ENCODE measurements at places on chromosomes 7 and 10. TPM values are rescaled to one million over a fixed set of nuclear protein-coding genes. Genes with fewer than 3 reads are reported as not detected.

DNA sequence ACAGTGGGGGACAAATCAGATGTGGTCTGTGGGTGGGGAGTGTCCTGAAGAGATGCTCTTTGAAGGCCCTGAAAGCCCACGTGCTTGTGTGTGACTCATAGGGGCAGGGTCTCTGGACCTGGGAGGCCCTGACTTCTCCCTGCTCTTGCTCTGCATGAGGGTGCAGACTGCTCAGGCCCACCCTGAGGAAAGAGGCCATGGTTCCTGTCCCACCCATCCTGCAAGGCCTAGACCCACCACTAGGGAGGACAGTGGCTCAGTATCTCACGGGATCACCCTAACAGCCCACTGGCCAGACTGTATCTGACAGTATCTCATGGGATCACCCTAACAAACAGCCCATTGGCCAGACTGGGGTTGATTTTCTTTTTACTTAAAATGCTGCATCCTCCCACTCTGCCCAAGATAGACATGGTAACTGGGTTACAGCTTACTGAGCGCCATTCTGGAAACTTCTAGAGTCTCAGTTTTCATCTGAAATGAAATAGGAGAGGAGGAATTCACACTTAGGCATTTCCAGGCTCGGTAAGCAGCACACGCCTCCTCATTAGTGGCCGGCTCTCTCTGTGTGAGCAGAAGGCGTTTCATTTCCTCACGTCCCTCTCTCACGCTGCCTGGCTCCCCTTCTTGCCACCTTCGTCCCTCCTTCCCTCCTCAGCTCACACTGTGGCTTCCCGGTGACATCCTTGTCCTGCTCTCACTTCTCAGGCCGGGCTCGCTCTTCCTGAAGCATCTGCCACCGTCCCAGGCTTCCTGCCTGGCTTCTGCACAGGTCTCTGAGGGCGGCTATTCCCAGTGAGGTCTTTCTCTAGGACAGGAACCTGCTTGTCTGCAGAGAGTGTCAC is 242.6 kb downstream of the GLRX3 start:
- no peak for DNase-seq

- no peak for DNase-seq
Measured at GRCh38 chr7:138349841-138350700, 110.0 kb upstream of the TRIM24 start.

Gene PRDX3
- 95.0 TPM for total RNA-seq

Gene ZNF804B
- total RNA-seq, result not detected

- DNase-seq, result no peak
Measured at GRCh38 chr7:22397981-22398380, 41.0 kb upstream of the RAPGEF5 start.

- DNase-seq, result no peak
Measured at GRCh38 chr7:77687100-77687746, 9.0 kb upstream of the RSBN1L start.

Gene ASZ1
- total RNA-seq, result not detected

Gene LLCFC1
- not detected for total RNA-seq

DNA sequence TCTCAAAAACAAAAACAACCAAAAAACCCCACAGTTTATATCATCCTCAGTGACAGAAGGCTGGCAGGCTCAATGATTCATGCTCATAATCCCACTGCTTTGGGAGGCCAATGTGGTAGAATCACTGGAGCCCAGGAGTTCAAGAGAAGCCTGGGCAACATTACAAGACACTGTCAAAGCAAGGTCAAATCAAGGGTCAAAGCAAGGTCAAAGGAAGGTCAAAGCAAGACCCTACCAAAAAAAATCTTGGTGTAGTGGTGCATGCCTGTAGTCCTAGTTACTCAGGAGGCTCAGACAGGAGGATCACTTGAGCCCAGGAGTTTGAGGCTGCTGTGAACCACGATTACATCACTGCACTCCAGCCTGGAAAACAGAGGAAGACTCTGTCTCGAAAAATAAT is 14.2 kb upstream of the NPC1L1 start:
- no peak for DNase-seq

DNA sequence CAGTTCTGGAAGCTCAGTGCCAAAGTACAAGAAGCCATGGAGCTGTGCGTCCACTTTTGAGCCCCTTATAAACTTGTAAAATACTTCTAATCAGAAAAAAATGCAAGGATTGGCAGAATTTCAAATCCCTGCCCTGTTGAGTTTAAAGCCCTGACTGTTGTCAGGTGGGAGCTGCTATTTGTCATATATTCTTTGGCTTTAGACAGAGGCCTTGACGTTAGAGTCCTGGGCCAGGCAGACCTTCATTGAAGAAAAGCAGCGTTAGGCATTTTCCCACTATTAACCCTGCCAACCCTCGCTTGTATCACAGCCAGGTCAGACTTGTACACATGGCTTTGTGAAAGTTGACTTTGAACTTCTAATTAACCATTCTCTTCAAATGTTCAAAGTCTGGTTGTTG is 155.4 kb downstream of the TWIST1 start:
- DNase-seq, result no peak

GRCh38 chr7:134729895-134730294 is 49.5 kb upstream of the CALD1 start:
- DNase-seq, result no peak

GRCh38 chr7:69714886-69715576 is 116.8 kb downstream of the AUTS2 start:
- DNase-seq, result no peak

Gene GOLGA7B
- total RNA-seq, result 0.29 TPM

GRCh38 chr7:18399436-18400235 is 95.9 kb upstream of the HDAC9 start:
- DNase-seq, result no peak

DNA sequence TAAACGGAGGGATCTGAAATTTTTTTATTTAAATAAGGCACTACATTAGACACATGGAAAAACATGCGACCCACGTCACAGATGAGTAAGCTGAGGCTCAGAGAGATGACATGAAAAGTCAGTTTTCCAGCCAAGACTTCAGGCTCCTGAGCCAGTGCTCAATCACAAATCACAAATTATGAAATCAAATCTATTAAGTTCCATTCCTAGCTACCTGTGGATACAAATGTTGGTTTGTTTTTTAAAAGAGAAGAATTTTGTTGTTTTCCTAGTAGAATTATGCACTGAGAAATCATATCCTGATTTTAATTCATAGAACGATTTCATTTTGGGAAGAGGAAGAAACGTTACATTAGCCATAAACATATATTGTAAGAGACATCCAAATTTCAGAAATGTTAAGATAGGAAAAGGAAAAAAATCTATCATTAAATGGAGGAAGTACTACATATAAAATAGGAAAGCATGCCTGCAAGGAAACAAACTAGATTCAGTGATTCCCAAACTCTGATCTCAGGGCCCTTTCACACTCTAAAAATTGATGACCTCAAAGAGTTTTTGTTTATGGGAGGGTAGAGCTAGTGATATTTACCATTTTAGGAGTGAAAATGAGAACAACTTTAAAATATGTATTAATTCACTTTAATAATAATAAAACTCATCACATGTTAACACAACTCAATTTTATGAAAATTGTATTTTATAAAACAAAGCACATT is 340.4 kb downstream of the PARD3 start:
- no peak for DNase-seq

DNA sequence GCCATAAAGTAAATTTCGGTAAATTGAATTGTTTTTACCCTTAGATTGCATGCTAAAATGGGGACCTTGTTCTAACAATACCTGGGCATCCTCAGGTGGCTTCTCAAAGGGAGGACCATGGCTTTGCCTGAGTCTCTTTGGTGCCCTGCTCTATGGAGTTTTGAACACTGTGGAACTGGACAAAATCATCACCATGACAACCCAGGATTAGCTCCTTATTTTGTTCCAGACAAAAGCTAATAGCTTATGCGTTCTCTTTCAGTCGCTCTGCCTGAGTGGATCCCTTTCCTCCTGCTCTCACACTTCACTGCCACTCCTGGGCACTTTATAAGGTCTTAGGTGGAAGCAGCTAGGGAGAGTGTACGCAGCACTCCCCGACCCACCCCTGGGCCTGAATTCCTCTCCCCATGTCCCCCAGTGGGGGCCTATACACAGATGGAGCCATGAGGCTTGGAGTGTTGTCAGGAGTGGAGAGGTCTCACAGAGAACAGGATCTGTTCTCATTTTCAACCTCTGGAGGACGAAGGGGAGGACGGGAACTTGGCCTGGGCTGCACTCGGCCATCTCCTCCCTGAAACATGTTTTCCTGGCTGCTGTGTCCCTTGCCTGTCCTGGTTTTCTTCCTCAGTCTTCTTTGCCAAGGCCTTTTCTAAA is 19.0 kb downstream of the ADCYAP1R1 start:
- no peak for DNase-seq

DNA sequence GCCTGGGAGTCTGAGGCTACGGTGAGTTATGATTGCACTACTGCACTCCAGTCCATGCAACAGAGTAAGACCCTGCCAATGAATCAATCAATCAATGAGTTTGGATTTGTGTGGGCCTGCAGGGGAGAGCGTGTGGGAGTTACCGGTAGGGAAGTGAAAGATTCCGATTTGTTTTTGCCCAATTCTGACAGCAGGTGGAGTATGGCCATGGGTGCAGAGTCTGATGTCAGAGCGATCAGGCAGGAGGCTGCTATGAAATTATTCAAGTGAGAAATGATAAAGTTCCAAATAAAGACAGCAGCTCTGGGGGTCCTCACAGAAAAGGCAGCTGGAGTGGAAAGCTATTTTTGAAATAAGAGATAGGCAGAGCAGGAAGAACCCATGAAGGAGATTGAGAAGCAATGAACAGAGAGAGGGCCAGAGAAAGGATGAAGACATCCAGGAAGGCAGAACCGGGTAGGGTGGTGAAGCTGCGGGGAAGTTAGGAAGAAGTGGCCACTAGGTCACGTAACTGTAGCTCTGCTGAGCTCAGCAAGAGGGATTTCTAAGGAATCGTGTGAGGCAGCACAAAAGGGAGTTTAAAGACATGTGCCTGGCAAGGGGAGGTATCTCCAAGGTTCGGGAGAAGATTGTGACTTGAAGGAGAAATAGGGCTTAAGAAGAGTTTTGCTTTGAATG is 93.7 kb upstream of the NMT2 start:
- DNase-seq, result no peak
